ENCODE measurements at places on chromosomes 6 and 20.

GRCh38 chr20:63950701-63951397 lies 5.4 kb downstream of the UCKL1 start:
- no peak for DNase-seq

DNA sequence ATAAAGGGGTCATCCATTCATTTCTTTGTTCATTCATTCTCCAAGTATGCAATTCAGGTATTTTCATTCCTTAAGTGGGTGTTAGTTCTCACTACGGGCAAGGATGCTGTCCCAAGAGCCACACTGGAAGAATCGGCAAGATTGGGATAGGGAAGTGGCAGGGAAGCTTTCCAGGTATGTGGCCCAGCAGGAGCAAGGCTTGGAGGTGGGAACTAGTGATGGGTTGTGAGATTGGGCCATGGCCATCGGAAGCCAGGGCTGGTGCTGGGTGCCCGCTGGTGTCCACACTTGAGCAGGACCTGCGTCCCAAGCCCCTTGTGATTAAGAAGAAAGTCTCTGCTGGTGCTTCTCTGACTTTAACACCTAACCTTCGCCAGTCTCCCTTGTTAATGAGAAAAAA lies 15.1 kb downstream of the VSTM2L start:
- DNase-seq, result no peak

DNA sequence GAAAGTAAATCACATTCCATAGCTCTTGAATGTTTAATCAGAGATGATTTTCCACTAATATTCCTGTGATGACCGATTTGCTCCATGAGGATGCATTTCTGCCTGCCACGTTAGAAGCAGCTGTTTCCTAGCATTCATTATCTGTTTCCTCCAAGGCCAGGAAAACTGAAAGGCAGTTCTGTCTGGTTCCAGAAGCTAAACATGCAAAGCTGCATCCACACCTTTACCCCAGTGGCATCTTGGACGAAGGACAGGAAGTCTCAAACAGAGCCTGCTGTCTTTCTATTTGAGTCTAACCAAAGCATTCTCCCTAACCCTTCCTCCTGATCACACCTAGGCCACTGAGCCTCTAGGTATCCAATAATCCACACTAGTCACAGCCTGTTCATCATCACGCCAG lies 27.6 kb downstream of the CNKSR3 start:
- DNase-seq, result peak; percentile 98

DNA sequence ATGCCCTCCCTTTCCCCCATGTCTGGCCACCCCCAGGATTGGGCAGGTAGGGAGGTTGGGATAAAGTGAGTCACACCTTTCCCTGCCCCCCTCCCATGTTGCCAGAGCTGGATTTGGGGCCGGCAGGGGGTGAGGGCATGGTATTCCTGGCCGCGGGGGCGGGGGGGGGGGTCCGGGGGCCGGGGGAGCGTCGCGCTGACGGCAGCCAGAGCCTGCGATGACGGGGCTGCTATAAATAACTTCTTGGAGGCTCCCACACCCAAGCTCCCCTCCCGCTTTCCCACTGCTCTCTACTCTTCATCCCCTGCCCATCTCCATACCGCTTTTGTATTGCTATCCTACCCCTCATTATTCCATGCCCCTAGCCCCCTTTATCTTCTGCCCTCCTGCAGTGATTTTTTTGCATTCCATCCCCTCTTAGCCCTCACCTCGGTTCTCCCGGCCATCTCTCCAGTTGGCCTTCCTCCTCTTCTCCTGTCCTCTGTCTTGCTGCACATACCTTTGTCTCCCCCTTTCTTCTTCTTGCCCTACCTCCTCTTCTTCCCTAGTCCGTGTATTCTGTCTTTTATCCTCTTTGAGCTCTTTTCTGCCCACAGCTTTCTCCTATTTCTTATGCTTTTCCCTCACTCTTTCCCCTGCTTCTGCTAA lies 13.8 kb downstream of the SYNGAP1 start:
- no peak for DNase-seq

- DNase-seq, result no peak
Observed at GRCh38 chr6:123635567-123635966, 1.2 kb downstream of the TRDN start.

GRCh38 chr6:87682310-87682709 lies 19.7 kb downstream of the AKIRIN2 start:
- no peak for DNase-seq

- DNase-seq, result no peak
Observed at GRCh38 chr6:154538640-154539191, 28.2 kb upstream of the CNKSR3 start.

- DNase-seq, result no peak
Observed at GRCh38 chr20:11248011-11248409, 574.2 kb upstream of the JAG1 start.
